HepG2 (cell line): ENCODE measurements at places on chromosomes 7 and 10.

GRCh38 chr10:24778298-24778697 is 54.6 kb upstream of the ARHGAP21 start:
- H3K27me3 ChIP-seq: no peaks in the 10 kb centered on the region
- no peaks in the 10 kb centered on the region for H3K36me3 ChIP-seq
- no peak overlapping the region for H3K4me3 ChIP-seq
- no peak overlapping the region for H3K27ac ChIP-seq

DNA sequence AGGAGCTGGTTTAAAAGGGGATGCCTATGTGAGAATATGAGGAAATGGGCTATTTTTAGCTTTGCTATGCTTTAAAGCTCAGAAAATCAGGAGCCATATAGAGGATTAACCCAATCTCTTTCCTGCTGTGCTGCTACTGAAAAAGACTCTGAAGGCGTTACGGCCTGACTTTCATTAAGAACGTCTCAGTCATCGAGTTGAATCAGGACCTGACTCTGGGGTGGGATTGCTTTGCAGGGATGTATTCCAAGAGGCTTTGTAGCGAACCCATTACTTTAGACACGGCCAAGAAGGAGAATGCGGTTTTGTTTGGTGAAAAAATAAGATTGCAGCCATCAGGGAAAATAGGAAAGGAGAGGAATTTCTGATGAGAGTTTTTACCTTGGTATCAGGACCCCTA is 426.9 kb downstream of the CCSER2 start:
- no peak overlapping the region for H3K27ac ChIP-seq
- H3K27me3 ChIP-seq: no peaks in the 10 kb centered on the region
- no peak for DNase-seq
- H3K36me3 ChIP-seq: no peaks in the 10 kb centered on the region
- H3K4me1 ChIP-seq: no peaks in the 10 kb centered on the region
- H3K4me3 ChIP-seq: no peak overlapping the region

GRCh38 chr10:126061526-126061925 is 165.2 kb downstream of the FANK1 start:
- H3K27ac ChIP-seq: no peak overlapping the region
- no peak for DNase-seq
- H3K27me3 ChIP-seq: peaks cover 2% of the 10 kb centered on the region; the same call in 1 of the 2 replicates
- no peaks in the 10 kb centered on the region for H3K4me1 ChIP-seq
- no peak overlapping the region for H3K4me3 ChIP-seq

DNA sequence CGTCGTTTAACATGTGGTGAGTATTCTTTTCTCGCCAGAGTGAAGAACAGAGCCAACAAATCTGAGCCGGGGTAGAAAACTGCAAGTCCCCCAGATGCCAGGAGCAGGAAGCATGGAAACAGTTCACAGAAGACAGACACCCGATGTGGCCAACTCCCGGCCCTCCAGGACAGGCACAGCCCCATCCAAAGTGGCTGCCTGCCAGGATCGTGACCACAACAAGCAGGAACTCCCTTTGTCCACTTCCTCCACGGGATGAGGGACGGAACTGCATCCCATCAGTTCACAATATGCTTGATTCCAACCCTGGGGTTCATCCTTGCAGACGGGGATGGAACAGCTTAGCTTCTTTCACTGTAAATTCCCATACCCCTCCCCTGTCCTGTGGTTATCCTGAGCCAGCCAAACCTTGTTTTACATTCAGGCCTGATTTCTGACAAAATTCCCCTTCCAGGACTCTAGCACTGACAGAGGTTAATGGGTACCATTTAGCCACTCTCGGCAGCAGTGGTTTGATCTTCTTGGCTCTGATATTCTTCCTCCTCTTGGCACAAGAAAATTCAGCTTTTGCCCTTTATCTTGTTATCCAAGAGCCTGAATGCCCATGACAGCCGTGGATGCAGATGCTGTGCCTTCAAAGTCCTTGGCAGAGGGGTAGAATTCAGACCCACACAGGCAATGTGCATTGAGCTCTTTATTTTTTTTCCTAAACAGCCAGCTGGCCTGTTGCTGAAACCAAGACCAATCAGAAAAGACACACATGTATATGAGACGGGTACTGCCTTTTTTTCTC is 105.5 kb upstream of the FAM204A start:
- H3K4me3 ChIP-seq: no peak overlapping the region
- no peaks in the 10 kb centered on the region for H3K4me1 ChIP-seq
- no peak for DNase-seq
- H3K27ac ChIP-seq: no peak overlapping the region
